ENCODE measurements at places on chromosomes 3 and 15.

GRCh38 chr3:176447369-176447768 is 749.9 kb downstream of the TBL1XR1 start:
- DNase-seq: no peak

GRCh38 chr3:55531321-55531720 is 44.2 kb upstream of the WNT5A start:
- no peak for DNase-seq

GRCh38 chr15:67955252-67955651 is 98.9 kb upstream of the PIAS1 start:
- DNase-seq: peak; percentile 33

DNA sequence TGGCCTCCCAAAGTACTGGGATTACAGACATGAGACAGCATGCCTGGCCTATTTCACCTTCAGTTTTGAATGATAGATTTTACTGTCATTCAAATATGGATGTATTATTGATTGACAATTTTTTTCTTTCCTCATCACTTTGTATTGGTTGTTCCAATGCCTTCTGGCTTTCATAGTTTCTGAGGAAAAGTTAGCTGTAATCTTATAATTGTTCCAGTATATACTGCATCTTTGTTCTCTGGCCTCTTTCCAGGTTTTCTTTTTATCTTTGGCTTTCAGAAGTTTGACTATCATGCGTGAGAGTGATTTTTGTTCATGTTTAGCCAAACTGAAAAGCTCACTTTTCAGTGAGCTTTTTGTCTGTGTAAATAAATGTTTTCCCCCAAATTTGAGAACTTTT is 157.1 kb downstream of the RSRC1 start:
- peak; percentile 19 for DNase-seq

- DNase-seq: no peak
These were observed 800.7 kb downstream of the ROBO1 start for GRCh38 chr3:78967061-78967460.

GRCh38 chr3:193168931-193169330 is 72.1 kb upstream of the PLAAT1 start:
- DNase-seq: no peak

- DNase-seq: peak; percentile 97
These were observed 14.1 kb upstream of the HRH1 start for GRCh38 chr3:11140030-11140712.

DNA sequence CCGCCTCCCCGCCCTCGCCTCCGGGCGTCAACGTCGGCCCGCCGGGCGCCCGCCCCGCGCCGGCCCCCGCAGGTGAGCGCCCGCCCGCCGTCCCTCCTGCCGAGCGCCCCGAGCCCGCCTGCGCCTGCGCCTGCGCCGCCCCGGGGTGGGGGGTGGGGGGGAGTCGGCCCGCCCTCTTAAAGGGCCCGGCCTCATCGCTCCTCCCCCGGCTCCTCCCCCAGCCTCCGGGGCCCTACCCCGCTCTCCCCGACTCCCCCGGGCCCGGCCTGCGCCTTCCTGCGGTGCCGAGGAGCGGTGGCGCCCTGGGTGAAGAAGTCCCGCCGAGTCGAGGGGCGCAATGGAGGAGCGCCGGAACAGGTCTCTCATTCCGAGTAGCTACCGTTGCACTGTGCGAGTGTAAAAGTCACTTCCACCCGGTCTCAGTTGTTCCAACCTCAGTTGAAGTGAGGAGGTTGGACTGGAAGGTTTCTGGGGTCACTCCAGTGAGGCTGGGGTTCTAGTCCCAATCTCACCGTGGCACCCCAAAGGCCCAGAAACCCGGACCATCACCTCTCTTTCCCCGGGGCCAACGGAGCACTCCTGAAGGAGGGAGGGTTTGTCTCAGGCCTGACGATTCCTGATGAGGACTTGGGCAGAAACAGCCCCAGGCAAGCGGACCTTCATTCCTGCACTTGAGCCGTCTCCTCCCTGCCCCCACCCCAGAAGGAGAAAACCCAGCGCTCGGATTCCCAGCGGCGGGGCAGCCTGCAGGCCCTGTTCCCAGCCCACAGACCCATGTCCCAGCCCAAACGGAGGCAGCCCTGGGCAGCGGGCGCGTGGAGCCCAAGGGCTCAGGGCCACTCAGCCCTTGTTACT is 1.5 kb upstream of the TNK2 start:
- DNase-seq: peak; percentile 71

GRCh38 chr3:66383998-66384745 is 116.7 kb downstream of the LRIG1 start:
- no peak for DNase-seq

DNA sequence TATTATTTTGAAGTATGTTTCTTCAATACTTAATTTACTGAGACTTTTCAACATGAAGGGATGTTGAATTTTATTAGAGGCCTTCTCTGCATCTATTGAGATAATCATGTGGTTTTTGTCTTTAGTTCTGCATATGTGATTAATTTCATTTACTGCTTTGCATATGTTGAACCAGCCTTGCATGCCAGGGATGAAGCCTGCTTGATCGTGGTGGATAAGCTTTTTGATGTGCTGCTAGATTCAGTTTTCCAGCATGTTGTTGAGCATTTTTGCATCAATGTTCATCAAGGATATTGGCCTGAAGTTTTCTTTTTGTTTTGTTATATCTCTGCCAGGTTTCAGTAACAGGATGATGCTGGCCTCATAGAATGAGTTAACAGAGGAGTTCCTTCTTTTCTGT is 134.4 kb downstream of the RSRC1 start:
- DNase-seq: no peak

- DNase-seq: no peak
These were observed 21.4 kb upstream of the ZBED2 start for GRCh38 chr3:111616417-111617105.

GRCh38 chr3:115092220-115092791 is 54.8 kb downstream of the ZBTB20 start:
- peak; percentile 33 for DNase-seq

DNA sequence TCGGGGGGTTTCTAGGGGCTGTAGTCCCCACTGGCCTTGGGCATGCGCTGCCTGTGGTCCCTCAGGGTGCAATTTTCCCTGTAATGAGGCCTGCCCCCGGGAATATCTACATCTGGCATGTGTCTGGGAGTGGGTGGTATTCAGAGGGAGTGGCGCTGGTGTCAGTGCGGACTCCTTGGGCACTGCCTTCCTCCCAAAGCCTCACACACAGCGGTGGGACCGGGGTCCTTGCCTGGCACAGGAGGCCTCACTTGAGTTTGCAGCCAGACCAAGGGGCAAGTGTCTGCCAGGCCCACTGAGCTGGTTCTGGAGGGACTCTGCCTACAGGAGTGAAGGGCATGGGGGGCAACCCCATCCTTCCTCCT is 53.5 kb upstream of the PCSK6 start:
- DNase-seq: no peak

- no peak for DNase-seq
These were observed 62.9 kb downstream of the SERPINI1 start for GRCh38 chr3:167798443-167798842.

DNA sequence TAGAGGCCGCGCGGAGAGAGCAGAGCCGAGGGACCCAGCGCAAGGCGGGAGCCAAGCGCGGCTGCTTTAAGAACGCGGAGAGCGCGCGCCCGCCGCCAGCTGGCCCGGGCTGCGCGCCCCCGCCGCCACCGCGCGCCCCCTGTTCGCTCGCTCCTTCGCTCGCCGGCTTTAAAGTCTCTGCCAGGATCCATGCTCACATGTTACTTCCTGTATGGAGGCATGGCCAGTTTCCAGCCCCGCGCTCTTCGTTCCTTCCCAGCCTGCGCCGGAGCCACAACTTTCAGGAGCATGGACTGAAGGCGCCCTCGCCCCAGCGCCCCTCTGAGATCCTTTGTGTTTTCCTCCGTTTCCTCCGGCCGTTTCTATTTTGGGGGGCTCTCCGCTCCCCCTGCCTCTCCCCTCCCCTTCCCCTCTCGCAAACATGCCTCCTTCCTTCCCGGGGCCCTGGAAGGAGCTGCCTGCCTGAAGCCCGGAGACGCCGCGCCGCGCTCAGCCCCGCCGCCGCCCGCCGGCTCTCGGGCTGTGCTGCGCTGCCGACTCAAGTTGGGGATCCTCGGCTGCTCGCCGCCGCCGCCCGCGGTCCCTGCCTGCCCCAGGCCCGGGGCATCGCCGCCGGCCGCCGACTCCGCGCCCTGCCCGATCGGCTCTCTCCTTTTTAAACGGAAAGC is at the start of gene PTPRG:
Gene PTPRG, plus strand, starts transcription at position 198 of the 668 bp plus-strand sequence. CDS start 717 bp downstream, outside the sequence.
- peak; percentile 88 for DNase-seq

DNA sequence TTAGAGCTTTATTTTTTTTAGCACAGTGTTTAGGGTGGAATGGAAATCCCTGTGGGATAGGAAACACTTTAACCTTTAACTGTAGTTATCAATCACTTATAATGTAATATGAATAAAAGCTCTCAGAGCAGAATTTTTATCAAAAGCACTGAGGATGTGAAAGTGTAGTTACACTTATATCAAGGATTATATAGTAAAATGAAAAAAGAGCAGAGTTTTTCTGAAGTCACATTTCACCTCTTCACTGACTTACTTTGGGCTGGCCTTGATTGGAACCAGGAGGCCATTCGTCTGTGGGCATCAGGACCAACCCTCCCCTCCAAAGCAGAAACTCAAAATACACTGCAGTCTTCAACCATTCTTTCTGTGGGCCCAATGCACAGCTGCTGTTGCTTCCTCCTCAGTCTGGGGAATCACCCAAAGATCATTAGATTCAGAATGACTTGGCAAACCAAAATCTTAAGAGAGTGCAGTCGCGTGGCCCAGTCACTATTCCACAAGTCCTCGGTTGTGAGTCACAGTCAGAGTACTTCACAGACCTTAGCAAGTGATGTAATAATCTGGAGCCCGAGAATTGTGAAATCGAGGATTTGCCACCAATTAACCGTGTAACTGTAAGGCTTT is 132.6 kb upstream of the COL8A1 start:
- peak; percentile 20 for DNase-seq

- no peak for DNase-seq
These were observed 6.4 kb upstream of the TBC1D21 start for GRCh38 chr15:73866881-73867410.

DNA sequence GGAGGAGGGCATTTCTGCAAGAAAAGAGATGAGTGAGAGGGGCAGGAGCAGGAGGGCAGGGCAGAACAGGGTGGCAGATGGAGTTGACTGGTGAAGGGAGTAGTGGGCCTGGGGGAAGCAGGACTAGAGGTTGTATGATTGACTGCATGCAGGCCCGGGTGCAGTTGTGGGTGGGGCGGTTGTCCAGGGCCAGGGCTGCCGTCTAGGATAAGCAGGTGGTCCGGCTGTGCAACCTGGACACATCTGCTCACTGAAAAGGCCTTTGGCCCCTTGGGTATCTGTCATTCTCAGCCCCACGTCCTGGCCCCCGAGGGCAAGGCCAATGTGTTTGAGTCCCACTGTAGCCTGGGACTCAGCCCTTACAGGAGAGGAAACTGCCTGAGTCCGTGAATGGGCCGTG is 25.4 kb downstream of the ALS2CL start:
- no peak for DNase-seq

- no peak for DNase-seq
These were observed 187.3 kb upstream of the PDZRN3 start for GRCh38 chr3:73812054-73812453.

DNA sequence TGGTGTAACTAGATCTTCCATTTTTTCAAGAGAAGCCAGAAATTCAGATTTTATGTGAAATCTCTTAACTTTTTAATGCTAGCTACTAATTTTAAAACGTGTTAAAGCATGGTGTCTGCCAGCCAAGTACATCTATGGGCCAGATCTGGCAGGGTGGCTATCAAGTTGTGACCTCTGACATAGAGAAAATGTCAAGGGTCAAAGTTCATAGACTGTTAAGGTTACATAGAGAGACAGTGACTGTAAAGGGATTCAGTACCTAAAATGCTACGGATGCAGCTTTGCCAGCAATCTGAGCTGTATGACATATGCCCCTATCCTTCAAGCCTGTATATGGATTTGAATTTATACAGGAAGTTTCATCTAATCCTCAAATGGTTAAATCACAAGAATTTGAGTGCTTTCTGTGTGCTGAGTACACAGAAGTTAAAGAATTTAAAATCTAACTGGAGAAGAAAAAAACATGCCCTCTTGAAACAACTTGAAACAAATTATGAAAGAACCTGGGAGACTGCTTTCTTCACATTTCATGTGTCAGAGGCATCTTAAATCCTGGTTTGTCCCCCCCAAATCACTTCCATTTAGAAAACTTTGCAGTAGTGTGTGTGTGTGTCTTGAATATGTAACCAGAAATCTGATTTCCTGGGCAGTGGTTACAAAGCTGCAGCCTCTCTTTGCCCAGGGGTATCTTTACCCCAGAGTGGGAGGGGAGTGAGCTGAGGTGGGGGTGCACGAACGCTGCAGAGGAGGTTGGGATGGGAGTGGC is 895 bp upstream of the ARHGAP31 start:
- no peak for DNase-seq

- DNase-seq: peak; percentile 76
These were observed 123.6 kb upstream of the GALNT15 start for GRCh38 chr3:16050641-16051467.

GRCh38 chr3:139448104-139448503 is 28.2 kb downstream of the RBP2 start:
- DNase-seq: no peak

DNA sequence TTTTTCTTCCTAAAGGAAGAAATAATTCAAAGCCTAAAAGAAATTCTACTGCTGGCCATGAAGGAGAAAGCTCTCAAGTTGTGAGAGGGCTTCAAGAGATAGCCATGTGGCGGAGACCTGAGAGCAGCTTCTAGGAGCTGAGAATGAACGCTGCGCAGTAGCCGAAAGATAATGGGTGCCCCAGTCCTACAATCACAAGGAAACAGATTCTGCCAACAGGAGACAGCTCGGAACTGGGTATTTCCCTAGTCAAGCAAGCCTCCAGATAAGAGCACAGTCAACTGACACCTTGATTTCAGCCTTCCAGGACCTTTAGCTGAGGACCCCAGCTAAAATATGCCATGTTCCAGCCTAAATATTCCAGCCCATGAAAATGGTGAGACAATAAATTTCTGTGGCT is 824.1 kb downstream of the FHIT start:
- no peak for DNase-seq

DNA sequence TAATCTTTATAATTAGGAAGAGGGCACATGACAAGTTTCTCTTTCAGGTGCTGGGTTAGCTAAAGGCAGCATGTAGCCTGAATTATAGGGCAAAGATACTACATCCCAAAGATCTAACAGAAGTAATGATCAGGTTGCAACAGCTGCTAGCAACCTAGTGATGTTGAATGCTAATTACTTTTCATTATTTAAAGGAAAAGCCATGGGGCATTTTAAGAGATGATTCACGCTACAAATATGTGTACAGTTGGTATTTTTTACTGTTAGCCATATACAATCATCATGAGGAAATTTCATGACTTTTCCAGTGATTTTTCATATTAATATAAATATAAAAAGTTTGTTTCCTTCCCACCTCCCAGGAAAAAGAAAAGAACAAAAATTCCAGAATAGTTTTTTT is 43.0 kb downstream of the NEK10 start:
- no peak for DNase-seq
